ENCODE measurements at places on chromosomes 1 and 21.

DNA sequence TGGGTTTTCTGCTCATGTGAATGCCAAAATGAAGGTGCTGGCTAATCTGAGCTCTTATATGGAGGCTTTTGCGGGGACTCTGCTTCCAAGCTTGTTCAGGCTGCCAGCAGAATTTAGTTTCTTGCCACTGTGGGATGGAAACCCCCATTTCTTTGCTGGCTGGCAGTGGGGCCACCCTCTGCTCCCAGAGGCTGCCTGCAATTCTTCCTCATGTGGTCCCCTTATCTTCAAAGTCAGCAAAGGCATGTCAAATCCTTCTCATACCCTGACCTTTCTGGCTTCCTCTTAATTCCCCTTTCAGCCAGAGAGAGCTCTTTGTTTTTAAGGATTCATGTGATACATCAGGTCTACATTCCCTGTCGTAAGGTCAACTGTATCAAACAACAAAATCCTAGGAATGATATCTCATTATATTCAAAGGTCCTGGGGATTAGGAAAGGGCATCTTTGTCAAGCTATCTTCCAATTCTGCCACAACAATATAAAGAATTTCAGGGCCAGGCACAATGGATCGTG lies 5.2 kb upstream of the GPR161 start:
- DNase-seq, result no peak

GRCh38 chr1:40848530-40849189 lies 13.5 kb downstream of the CITED4 start:
- peak; percentile 51 for DNase-seq

DNA sequence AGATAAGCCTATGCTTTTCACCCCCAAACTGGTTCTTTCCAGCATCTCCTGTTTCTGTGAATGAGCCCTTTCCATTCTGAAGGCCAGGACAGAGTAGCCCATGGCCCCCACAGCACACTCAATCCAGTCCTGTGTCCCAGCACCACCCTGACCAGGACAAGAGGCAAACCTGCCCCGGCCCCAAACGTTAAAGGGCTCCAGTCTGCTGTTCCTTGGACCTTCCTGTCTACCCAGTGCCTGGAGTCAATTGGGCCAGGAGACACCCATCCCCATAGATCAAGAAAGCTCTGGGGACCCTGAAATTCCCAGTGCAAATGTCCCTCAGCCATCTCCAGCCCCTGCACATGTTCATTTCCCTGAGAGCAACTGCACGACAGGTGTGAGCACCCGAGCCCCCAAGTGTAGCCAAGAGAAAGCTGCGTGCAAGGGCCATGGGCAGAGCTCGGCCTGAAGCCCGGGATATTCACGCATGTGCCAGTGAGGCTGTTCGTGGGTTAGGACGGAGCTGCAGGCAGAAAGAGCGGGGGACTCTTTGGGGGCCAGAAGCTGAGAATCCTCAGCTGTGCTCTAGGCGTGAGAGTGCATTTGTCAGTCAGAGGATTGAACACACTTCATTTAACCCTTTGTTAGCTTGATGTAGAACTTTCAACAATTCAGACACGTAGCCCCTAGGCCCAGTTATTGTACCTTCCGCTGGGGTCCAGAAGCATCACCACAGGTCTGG lies 4.2 kb upstream of the RIPK4 start:
- no peak for DNase-seq

DNA sequence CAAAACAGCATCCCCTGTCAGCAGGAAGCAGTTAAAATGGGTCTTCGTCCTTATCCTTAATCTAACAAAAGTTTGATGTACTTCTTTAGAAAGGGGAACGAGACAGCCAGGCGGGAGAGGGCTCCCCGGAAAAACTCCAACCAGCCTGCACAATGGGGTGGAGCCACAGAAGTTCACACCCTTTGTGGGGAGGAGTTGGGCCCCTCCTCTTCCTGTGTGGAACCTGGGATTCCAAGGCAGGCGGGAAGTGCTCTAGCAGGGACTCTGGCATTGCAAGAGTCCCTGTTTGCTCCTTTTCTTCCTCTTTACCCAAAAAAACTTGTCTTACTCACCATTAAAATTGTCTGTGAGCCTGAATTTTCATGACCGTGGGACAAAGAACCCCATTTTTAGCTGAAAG lies 47.7 kb downstream of the FCRL5 start:
- DNase-seq, result no peak

DNA sequence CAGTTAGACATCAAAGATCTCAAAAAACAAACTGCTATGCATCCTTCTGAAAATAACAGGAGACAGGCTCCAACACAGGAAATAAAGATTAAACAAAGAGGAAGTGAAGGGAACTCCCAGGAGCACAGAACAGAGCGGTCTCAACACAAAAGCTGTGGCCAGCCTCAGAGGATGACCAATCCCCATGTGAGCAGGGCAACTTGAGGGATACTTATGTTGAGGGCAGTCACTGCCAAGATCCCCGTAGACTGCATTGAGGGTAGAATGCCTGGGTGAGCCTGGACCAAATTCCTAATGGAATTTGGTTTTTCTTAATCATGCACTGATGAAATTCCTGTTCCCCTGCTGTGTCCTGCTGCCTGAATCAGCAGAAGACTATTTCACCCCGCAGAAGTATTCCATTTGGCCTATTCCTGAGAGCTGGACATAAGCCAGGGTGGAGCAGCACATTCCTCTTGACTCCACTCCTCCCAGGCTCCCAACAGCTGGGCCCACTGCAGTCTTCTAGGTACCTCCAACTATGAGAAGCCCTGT lies 49.0 kb downstream of the JAK1 start:
- no peak for DNase-seq

GRCh38 chr1:10583641-10584040 lies 108.9 kb downstream of the PEX14 start:
- no peak for DNase-seq

- DNase-seq, result no peak
These were observed 12.8 kb downstream of the SNAP47 start for GRCh38 chr1:227747948-227748495.

DNA sequence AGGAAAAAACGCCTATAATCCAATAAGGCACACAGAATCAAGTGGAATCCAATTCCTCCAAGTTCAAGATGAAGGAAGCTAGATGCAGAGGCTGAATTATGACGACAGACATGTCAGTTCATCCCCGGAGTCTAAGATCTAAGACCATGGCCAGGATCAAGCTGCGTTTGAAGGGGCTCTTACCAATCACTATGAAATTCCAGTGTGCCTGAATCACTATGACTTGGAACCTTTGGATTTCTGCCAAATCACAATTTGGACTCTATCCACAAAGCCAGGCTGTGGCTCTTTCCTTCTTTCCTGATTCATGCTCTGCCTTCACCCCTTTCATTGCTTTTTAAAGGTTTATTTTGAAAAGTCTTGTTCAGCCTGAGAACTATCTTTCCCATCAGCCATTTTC lies 17.1 kb downstream of the OLIG2 start:
- DNase-seq, result no peak

DNA sequence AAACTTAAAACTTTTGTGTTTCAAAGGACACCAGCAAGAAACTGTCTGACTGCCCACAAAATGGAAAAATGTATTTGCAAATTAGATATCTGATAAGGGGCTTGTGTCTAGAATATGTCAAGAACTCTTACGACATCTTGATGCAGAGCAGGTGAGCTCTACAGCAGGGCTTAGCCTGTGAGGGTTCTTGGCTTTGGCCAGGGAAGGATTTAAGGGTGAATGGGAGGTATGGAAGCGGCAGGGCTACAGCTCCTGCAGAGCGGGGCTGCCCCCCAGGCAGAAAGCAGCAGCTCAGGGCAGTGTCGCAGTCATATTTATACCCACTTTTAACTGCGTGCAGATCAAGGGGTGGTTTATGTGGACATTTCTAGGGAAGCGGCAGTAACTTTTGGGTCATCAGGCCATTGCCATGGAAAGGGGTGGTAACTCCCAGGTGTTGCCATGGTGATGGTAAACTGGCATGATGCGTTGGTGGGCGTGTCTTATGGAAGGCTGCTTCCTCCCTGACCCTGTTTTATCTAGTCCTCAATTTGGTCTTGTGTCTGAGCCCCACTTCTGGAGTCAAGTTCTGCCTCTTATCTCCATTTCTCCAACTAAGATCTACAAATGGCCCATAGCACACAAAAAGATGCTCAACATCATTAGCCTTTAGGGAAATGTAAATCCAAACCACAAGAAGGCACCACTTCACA lies 23.2 kb downstream of the MORN1 start:
- DNase-seq, result no peak

- DNase-seq, result no peak
These were observed 66.9 kb upstream of the APOBEC4 start for GRCh38 chr1:183720028-183720427.

GRCh38 chr1:206719169-206719839 lies 34.6 kb downstream of the MAPKAPK2 start:
- DNase-seq, result no peak

- no peak for DNase-seq
These were observed 47.3 kb upstream of the SSBP3 start for GRCh38 chr1:54453509-54453908.

GRCh38 chr1:165960136-165960535 lies 132.7 kb downstream of the UCK2 start:
- no peak for DNase-seq

DNA sequence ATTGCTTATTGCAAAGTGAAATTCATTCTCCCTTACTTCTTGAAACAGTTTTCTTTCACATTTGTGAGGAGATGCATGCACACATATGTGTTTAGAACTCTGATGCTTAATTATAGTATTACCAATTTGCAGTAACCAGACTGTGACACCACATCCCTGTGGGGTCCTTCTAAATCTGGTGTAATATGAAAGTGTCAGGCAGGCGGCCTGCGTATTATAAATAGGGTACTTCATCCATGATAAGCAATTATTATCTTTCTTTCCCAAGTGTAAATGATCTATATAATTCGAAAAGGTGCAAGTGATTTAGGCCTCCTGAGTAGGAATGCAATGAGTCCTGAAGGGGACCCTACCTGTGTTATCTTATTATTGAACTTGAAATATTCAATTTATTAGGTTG lies 876 bp downstream of the EFCAB7 start:
- no peak for DNase-seq

- no peak for DNase-seq
These were observed 295.4 kb downstream of the RRAGC start for GRCh38 chr1:38563942-38564735.

GRCh38 chr1:211811126-211811525 lies 19.4 kb downstream of the LPGAT1 start:
- no peak for DNase-seq

DNA sequence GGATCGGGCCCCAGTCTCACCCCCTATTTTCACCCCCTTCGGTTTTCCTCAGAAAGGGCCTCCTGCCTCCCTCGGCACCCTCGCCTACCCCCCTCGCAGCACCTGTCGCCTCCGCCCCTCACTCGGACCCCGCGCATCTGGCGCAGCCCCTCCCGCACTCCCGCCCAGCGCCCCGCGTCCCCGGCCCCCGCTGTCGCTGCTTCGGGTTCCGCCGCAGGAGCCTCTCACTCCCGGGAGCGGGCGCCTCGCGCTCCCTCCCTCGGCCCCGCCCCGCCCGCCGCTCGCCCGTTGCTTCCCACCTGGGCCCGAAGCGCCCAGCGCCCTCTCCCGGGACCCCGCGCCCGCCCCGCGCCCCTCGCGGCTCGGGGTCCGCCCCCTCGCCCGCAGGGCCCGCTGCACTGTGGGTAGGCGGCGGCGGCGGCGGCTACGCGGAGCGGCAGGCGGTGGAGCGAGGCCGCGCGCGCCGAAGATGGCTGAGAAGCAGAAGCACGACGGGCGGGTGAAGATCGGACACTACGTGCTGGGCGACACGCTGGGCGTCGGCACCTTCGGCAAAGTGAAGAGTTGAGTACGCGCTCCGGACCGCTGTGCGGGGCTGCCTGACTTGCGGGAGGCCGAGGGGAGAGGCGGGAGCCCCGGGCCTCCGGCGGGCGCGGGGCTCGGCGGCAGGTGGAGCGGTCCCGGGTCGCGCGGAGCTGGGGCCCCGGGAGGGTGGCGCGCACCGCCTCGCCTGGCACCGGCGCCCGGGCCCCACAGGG lies at the start of gene PRKAA2:
Gene PRKAA2 (plus strand): TSS at position 396 of the 758 bp plus-strand sequence. CDS start 74 bp downstream, at position 470.
- DNase-seq, result peak; percentile 26

GRCh38 chr1:3915551-3916121 lies 15.6 kb upstream of the C1orf174 start:
- DNase-seq, result no peak

- DNase-seq, result no peak
These were observed 81.5 kb downstream of the ADARB1 start for GRCh38 chr21:45155910-45156309.

GRCh38 chr1:167936930-167937708 lies at the start of gene MPC2:
Gene MPC2, minus strand, starts transcription at chr1:167937072. Its CDS starts 1,231 bp downstream, at chr1:167935841.
- DNase-seq, result peak; percentile 58

DNA sequence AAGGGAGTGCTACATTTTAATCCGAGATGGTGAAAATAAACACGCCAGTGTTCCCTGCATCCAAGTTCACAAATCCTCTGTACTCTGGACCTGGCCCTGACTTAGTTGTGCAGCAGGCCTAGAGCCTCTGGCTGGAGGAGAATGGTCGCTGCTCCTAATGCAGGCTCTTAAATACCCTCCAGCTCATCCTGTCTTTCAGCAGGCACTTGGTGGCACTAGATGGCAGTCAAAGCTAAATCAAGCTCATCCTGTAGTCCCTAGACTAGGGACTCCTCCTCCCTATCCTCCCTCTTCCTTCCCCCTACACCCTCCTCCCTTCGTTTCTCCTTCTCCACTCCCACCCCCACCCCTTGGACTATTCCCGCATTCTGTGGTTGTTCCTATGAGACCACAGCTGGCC lies 41.6 kb upstream of the MTR start:
- peak; percentile 45 for DNase-seq

GRCh38 chr1:30911059-30911954 lies 2.7 kb upstream of the SDC3 start:
- DNase-seq, result peak; percentile 85

DNA sequence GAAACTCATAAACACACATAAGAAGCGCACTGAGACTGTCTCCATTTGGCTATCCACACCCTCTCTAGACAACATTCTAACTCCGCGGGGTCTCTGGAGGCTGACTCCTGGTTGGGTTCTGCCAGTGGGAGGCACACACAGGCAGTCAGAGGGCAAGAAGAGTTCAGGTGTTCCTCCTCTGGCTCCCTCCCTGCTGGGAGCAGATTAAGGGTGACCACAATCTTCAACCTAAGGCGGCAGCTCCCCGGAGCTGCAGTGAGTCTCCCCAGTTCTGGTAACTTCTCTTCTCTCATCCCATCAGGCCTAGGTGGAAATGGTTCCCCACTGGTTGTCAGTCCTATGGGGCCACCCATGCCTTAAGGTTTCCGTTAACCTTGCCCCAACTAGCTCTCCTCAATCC lies 7.4 kb upstream of the TENT5C start:
- DNase-seq, result no peak

GRCh38 chr1:109433322-109433721 lies 7.1 kb upstream of the PSMA5 start:
- DNase-seq, result no peak

GRCh38 chr1:164659621-164660411 lies 100.8 kb downstream of the PBX1 start:
- no peak for DNase-seq

- DNase-seq, result no peak
These were observed 139.6 kb upstream of the NRIP1 start for GRCh38 chr21:15204140-15204969.

DNA sequence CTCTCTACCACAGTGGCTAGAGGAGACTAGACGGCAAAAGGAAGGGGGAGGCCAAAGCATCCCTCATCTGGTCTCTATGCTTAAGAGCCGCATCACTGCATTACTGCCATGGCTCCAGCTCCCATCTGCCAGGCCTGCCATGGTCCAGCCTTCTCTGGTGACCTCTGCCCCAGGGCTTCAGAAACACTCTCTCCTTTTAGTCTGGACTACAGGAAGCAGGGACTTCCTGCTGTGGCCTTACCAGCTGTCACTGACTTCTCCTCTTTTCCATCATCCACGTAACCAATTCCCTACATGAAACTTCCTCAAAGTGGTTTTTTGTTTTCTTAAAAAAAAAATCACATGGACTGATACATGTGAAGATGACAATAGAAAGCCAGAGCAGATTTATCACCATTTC lies 323.1 kb upstream of the NFIA start:
- DNase-seq, result no peak

- DNase-seq, result no peak
These were observed 880.6 kb downstream of the BRINP3 start for GRCh38 chr1:189597083-189597482.

All from BE2C (cell line).